Colonic mucosa (tissue), 4 donors: ENCODE measurements at places on chromosomes 13 and 19. TPM values are rescaled to one million over a fixed set of nuclear protein-coding genes. Genes with fewer than 3 reads are reported as not detected.

The SH2D3A gene
- 34.2 TPM for total RNA-seq

The FFAR3 gene
- not detected for total RNA-seq

The ONECUT3 gene
- not detected for total RNA-seq

DNA sequence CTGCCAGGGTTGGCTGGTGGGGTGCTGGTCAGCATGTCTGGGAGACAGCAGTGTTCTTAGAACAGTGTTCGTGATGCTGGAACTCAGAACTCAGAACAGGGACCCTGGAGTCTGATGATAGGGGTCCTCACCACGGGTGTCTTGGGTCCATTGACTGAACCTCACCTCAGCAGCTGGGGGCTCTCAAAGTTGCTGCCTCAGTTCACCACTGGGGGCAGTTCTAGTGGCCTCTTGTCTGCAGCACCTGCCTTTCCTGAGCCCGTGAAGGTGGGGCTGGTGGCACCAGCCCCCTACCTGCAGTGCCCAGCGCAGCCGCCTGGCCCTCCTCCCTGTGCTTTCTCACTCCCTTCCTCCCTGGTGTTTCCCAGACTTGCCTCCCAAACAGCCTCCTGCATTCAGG, 28.5 kb downstream of the SAFB start:
- no peak for DNase-seq

DNA sequence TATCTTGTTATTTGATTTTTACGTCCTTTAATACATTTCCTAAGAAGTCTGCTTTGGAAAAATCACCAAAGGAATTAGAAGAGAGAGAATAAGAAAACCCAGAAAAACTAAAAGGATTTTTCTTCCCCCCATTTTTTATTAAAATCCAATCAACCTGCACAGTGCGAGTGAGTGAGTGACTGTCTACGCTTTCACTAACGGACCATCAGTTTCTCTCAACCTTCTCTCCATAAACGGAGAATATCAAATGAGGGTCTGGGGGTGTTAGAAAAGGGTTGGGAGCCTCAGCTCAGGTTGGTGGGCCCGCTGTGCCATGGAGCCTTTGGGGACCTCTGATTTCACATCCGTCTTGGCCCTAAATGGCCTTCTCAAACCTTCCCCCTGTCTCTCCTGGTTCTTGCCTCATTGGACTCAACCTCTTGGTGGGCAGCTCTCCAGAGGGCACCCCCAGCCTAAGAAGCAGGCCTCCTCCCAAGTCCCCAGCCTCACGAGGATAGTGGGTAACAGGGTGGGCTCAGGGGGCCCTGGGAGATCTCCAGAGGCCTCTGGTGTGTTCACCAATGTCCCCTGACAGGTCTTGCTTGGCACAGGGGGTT, 763 bp upstream of the LRP3 start:
- no peak for DNase-seq
